ENCODE measurements at places on chromosomes 12 and 14. TPM values are rescaled to one million over a fixed set of nuclear protein-coding genes. Genes with fewer than 3 reads are reported as not detected.
A peak's percentile ranks its signal among the peaks of the same experiment; 100 is the strongest.

The RXYLT1 gene
- total RNA-seq = 1.5 TPM

The GDF3 gene
- total RNA-seq = not detected

The CLEC4D gene
- total RNA-seq = not detected

The CLEC4C gene
- total RNA-seq = not detected

The PZP gene
- not detected for total RNA-seq

The POTEM gene
- total RNA-seq = not detected

The C14orf180 gene
- total RNA-seq = 0.21 TPM

The KRT82 gene
- total RNA-seq = not detected

The MYO1H gene
- not detected for total RNA-seq

The FAM186B gene
- total RNA-seq = not detected

The ADCY4 gene
- total RNA-seq = 143 TPM

GRCh38 chr12:110556705-110557104 lies 26.4 kb downstream of the PPTC7 start:
- H3K27me3 ChIP-seq = no peaks in the 10 kb centered on the region
- H3K27ac ChIP-seq = no peak overlapping the region
- H3K36me3 ChIP-seq = no peaks in the 10 kb centered on the region
- DNase-seq = no peak

GRCh38 chr12:54432815-54433164 lies 13.7 kb upstream of the ITGA5 start:
- no peaks in the 10 kb centered on the region for H3K27me3 ChIP-seq
- H3K4me1 ChIP-seq = peaks cover 45% of the 10 kb centered on the region
- DNase-seq = no peak
- H3K36me3 ChIP-seq = no peaks in the 10 kb centered on the region
- no peak overlapping the region for H3K4me3 ChIP-seq

DNA sequence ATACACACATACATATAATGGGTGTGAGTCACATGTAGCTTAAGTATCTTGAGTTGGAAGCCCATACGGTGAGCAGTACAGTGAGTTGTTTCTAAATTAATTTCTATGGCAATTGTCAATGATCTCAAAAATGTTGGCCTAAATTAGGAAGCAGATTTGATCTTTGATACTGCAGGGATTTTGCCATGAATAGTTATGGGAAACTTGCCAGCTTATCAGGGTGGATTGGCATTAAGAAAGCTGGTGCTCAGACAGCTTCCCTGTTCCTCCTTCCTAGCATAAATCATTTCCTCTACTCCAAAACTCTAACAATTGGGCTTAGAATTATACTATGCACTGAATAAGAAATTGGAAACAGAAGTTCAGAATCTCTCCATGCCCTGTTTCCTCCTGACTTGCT lies 150.9 kb upstream of the FRMD6 start:
- H3K4me1 ChIP-seq = no peaks in the 10 kb centered on the region
- no peaks in the 10 kb centered on the region for H3K27me3 ChIP-seq
- H3K27ac ChIP-seq = no peak overlapping the region
- H3K36me3 ChIP-seq = no peaks in the 10 kb centered on the region
- DNase-seq = no peak

DNA sequence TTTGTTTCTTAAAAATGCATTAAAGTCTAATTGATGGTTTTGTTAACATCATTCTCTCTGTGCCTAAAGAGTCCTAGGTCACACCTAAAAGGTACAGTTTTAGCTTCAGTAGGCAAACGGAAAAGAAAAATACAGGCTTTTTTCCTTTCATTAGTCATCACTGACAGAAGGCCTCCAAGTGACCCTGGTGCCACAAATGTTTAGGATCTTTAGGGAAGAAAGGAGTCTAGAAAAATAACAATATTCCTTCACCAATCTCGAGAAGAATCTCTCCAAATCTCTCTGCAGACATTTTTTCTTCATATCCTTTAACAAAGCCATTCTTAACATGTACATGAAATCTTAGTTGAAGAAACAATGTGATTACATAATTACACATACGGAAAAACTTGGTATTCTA lies 2.0 kb downstream of the DENND5B start:
- H3K4me3 ChIP-seq = peak overlapping the region; percentile 95
- H3K4me1 ChIP-seq = peaks cover 11% of the 10 kb centered on the region
- no peaks in the 10 kb centered on the region for H3K27me3 ChIP-seq
- DNase-seq = no peak
- H3K27ac ChIP-seq = peak overlapping the region; percentile 96

DNA sequence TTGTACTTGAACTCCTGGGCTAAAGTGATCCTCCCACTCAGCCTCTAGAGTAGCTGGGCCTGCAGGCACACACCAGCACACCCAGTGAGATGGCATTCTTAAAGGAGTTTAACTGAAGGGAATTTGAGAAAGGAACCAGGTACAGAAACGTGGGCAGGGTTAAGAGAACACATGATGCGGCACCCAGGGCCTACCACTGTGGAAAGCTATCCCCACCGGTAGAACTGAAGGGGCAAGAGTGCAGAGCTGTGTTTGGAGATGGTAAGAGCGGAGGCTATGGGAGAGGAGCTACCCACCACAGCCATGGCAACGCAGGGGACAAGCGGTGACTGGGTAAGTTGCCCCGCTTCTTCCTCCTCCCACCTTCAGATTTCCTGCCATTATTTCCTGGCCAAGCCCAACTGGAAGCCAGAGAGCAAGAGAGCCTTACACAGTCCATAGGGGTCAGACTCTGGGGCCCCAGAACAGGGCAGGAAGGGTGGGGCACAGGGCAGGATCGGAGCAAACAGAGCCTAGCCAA lies 46.5 kb downstream of the SOCS2 start:
- no peak overlapping the region for H3K27ac ChIP-seq
- no peaks in the 10 kb centered on the region for H3K4me1 ChIP-seq
- H3K27me3 ChIP-seq = no peaks in the 10 kb centered on the region

DNA sequence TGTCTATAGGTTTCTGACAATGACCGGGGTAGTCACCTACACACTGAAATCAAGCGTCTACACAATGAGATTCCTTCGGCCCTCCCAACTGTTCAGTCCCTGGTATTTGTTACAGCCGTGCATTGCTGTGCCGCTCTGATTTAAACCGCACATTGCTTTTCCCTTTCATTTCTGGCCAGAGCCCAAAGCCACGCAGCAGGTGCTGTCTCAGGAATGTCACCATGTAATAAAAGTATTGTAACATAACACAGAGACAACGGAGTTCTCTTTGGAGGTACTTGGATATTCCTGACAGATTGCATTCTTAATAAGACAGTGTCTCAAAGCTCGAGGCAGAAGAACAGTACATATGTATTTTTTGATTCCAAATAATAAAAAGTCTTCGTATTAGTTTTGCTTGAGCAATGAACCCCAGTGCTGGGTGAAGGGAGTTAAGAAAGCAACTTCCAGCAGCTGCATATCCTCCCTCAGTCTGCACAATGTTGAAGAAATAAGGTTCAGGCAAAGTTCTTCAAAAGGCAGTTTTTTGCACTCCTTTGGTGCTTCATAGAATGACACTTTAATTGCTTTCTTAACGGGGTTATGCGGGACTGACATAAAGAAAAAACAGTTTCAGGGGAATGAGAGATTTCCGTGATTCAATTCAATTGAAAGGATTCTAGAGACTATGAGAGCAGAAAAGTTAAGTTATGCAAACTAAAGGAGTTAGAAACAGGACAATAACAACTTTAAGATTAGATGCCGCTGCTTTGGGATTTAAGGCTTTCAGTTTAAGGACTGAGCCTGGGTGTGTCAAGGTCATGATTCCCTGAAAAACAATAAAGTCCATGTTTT lies 288.7 kb upstream of the FLRT2 start:
- no peak overlapping the region for H3K4me3 ChIP-seq
- no peak overlapping the region for H3K27ac ChIP-seq
- no peaks in the 10 kb centered on the region for H3K36me3 ChIP-seq
- no peak for DNase-seq

DNA sequence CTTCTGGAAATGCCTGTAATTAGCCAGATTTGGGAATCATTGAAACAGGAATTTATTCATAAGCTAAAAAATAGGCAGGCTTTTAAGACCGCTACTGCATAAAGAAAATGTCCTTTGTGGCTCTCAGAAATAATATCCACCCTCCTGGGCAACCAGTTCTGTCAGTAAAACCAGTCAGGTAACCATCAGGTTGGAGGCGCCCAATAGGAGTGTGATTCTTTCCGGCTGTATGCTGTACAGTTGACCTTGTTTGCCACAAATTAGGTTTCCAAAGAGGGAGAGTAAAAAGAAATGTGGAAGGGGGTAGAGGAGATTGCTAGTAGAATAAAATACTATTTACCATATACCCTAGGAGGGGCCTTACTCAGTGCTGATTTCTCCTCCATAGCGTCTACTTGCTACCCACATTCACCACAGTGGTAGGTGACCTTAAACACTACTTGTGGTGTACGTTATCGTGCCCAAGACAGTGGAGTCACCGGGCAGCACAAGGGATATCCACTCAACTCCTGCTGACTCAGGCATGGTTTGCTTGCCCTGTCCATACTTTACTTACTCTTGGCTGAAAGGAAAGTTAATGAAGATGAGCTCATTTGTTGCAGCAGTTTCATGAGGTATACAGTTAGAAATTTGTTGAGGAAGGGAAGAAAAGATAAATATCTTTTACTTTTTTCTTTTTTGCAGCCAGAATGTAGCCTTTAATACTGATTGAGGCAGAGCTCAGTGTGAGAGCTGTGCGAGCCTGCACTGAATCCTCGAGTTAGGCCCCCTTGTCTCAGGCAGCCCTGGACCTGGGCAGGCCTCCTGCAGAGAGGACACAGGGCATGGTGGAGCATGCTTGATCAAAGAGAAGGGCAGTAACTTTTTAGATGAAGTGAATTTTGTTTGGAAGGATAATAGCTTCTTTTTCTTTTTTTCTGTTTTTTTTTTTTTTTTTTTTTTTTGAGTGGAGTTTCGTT lies 76.7 kb downstream of the DIP2B start:
- DNase-seq = no peak
- H3K4me3 ChIP-seq = no peak overlapping the region

DNA sequence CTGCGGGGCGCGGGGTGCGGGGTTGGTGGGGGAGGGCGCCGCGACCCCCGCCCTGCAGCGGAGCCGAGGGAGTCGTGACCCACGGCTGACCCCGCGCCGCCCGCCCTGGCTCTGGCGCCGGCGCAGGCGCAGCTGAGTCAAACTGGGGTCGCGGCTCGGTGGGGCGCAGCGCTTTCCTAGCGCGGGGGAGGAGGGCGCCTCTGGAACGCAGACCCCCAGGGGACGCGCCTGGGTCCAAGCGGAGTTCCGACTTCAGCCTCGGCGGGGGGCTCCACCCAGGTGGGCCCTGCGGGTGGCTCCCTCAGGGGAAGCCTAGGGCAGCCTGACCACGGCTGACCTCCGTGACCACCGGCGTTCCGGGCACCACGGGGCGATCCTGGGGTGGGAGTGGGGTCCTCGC lies 467 bp upstream of the ANHX start:
- H3K4me1 ChIP-seq = no peaks in the 10 kb centered on the region
- H3K27ac ChIP-seq = no peak overlapping the region
- H3K36me3 ChIP-seq = no peaks in the 10 kb centered on the region
- no peak overlapping the region for H3K4me3 ChIP-seq
- no peaks in the 10 kb centered on the region for H3K27me3 ChIP-seq

GRCh38 chr12:108548954-108549521 lies 11.9 kb downstream of the SART3 start:
- no peaks in the 10 kb centered on the region for H3K27me3 ChIP-seq
- DNase-seq = no peak
- H3K4me3 ChIP-seq = no peak overlapping the region

GRCh38 chr12:56462565-56462964 lies 5.8 kb upstream of the SPRYD4 start:
- no peaks in the 10 kb centered on the region for H3K4me1 ChIP-seq
- no peaks in the 10 kb centered on the region for H3K36me3 ChIP-seq
- H3K4me3 ChIP-seq = no peak overlapping the region
- DNase-seq = no peak

DNA sequence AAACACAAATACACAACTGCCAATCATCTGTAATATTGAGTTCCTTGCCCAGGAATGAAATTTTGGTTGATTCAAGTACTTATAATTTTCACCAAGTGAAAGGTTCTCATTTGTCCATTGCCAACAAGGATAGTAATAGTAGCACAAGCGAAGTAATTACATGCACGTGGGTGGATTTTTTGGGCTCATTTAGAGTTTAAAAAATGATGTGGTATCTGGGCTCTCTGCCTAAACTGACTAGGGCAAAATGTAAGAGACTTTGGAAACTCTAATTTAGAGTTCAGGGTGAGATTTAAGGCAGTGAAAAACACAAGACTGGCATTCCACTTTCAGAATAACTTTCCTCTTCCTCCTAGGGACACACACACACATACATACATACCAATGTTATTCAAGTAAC lies 111.7 kb downstream of the MYRFL start:
- no peak for DNase-seq
- no peaks in the 10 kb centered on the region for H3K27me3 ChIP-seq
- H3K4me1 ChIP-seq = no peaks in the 10 kb centered on the region
- no peaks in the 10 kb centered on the region for H3K36me3 ChIP-seq
- no peak overlapping the region for H3K4me3 ChIP-seq

GRCh38 chr12:41983856-41984255 lies 160.8 kb downstream of the GXYLT1 start:
- H3K4me1 ChIP-seq = peaks cover 4% of the 10 kb centered on the region
- H3K27ac ChIP-seq = peak overlapping the region; percentile 12
- no peaks in the 10 kb centered on the region for H3K36me3 ChIP-seq
- DNase-seq = no peak
- no peaks in the 10 kb centered on the region for H3K27me3 ChIP-seq

DNA sequence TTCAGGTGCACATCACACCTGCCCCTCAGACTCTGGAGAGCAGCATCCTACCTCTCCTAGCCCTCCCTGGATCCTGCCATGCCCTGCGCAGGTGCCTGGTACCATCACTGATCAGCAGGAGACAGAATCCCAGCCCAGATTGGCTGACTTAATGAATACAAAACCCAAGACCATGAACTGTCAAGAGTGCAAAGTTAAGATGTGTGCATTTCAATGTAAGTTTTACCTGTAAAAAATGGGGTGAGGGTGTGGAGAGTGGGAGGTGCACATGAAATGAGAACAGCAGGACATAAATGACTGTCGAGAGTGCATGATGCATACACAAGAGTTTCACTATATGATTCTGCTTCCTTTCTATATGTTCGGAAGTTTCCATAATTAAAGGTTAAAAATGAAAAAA lies 57.9 kb upstream of the GPR68 start:
- H3K27me3 ChIP-seq = no peaks in the 10 kb centered on the region
- no peak for DNase-seq
- no peak overlapping the region for H3K27ac ChIP-seq
- H3K4me1 ChIP-seq = peaks cover 4% of the 10 kb centered on the region
- no peak overlapping the region for H3K4me3 ChIP-seq
- no peaks in the 10 kb centered on the region for H3K36me3 ChIP-seq

DNA sequence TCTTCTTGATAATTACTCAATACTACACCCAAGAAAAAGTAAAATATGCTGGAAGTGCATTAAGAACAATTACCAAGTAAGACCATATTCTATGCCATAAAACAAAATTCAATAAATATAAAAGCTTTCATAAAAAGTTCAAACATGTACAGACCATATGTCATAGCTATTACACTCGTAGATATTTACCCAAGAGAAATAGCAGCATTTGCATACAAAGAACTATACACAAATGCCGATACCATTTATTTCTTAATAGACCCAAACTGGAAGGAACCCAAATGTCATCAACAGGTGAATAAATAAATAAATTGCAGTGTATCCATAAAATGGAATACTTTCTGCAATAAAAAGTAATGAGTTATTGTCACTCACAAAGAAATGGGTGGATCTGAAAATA lies 78.3 kb upstream of the SLC16A7 start:
- no peak for DNase-seq
- no peaks in the 10 kb centered on the region for H3K36me3 ChIP-seq
- no peak overlapping the region for H3K27ac ChIP-seq
- H3K4me1 ChIP-seq = no peaks in the 10 kb centered on the region
- H3K4me3 ChIP-seq = no peak overlapping the region

- H3K4me1 ChIP-seq = no peaks in the 10 kb centered on the region
- H3K27ac ChIP-seq = no peak overlapping the region
- no peak overlapping the region for H3K4me3 ChIP-seq
- H3K36me3 ChIP-seq = no peaks in the 10 kb centered on the region
Observed at GRCh38 chr14:37279818-37280217, 82.1 kb downstream of the MIPOL1 start.

Data from ascending aorta (tissue), 2 donors.